ENCODE measurements at places on chromosomes 12 and 14.

- DNase-seq = peak; percentile 23
Measured at GRCh38 chr14:50603565-50603964, 43.6 kb downstream of the ATL1 start.

DNA sequence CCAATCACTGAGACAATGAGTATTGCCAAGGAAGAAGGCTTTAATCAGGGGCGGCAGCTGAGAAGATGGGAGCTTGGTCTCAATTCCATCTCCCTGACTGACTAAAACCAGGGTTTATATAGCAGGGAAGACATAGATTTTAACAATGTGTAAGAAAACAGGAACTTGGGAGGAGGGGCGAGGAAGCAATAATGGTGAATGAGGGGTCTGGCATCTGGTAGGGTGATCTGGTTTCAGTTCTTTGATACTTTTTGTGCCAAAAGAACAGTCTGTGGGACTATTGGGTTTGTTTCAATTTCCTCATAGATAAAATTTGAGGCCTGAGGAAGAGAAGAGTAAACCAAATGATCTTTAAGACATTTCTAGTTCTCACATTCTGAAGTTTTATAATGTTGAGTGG, 49.2 kb downstream of the FUT8 start:
- DNase-seq = no peak

DNA sequence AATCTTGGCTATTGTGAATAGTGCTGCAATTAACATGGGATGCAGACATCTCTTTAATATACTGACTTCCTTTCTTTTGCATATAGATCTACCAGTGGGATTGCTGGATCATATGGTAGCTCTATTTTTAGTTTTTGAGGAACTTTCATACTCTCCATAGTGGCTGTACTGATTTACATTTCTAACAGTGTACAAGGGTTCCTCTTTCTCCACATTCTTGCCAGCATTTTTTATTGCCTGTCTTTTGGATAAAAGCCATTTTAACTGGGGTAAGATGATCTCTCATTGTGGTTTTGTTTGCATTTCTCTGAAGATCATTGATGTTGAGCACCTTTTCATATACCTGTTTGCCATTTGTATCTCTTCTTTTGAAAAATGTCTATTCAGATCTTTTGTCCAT, 8.4 kb downstream of the AMDHD1 start:
- DNase-seq = no peak

DNA sequence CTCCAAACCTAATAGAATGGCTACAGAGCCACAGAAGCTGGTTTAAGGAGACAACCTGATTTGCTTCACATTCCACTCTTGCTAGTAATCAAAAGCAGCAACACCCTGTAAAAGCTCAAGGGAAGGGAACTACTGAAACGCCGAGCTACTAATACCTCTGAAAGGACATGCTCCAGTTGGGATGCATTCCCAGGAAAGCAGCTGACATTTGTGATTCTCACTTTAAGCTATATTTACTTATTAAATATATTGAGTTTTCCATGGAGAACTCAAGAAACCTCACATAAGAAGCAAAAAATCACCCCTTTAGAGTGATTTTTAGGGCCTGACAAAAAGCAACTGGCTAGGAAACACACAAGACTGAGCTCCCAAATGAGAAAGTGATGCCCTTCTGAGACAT, 1073.0 kb upstream of the FLRT2 start:
- no peak for DNase-seq

DNA sequence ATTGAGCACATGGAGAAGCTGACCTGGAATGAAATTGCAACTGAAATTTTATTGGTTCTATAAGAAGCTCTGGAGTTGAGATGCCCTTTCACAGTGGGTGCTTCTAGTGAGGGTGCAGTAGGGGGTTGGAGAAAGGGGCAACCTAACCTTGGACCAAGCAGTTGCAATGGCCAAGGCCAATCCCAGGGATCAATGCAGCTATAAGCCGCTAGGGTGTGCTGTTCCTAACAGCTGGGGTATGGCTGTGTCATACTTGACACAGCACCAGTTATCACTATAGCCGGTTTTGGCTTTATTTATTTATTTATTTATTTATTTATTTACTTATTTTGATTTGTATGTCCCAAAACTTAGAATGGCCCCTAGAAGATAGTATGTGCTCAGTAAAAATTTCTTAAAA, 505.9 kb downstream of the FLRT2 start:
- DNase-seq = no peak

DNA sequence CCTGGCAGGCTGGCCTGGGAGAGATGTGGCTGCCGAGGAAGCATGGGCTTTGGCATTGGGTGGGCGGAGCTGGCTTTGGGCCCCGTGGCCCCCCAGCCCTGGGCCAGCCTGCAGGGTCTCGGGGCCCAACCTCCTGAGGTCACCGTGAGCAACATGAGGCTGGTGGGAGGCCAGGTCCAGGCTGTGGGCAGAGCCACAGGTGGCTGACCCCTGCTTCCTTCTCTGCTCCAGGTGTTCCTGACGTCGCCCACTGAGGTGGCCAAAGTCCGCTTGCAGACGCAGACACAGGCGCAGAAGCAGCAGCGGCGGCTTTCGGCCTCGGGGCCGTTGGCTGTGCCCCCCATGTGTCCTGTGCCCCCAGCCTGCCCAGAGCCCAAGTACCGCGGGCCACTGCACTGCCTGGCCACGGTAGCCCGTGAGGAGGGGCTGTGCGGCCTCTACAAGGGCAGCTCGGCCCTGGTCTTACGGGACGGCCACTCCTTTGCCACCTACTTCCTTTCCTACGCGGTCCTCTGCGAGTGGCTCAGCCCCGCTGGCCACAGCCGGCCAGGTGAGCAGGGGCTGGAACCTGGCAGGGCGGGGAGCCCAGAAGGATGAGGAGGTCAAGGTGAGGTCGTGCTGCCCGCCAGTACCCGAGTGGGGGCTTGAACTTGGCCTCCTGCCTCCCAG, 5.5 kb downstream of the SLC25A47 start:
- DNase-seq = no peak

DNA sequence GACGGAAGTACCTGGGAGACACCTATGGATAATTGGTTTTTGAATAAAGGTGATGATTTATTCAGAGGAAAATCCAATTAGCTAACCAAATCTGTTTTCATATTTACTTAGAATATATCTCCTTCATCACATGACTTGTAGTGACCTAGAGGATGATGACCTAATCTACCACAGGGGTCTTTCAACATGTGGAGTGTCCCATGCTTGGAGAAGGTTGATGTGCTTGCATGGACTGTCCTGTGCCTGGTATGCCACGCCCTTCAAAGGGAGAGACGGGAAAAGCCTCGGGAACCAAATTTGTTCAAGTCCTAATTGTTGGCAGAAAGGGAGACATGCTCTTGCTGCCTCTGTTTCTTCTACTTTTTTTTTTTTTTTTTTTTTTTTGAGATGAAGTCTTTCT, 11.8 kb upstream of the PAPLN start:
- DNase-seq = no peak

- no peak for DNase-seq
Measured at GRCh38 chr12:102454808-102455760, 25.3 kb downstream of the IGF1 start.

- DNase-seq = no peak
Measured at GRCh38 chr14:36989806-36990205, 182.6 kb downstream of the SLC25A21 start.

- DNase-seq = no peak
Measured at GRCh38 chr12:40104461-40105264, 1.2 kb downstream of the SLC2A13 start.

GRCh38 chr14:61678975-61679374, 16.3 kb upstream of the HIF1A start:
- DNase-seq = peak; percentile 84

- DNase-seq = no peak
Measured at GRCh38 chr14:99724196-99724891, 40.2 kb downstream of the CYP46A1 start.
